ENCODE measurements at places on chromosomes 4 and X.

- no peak for DNase-seq
These were observed 477 bp downstream of the KLHL13 start for GRCh38 chrX:118115953-118116712.

DNA sequence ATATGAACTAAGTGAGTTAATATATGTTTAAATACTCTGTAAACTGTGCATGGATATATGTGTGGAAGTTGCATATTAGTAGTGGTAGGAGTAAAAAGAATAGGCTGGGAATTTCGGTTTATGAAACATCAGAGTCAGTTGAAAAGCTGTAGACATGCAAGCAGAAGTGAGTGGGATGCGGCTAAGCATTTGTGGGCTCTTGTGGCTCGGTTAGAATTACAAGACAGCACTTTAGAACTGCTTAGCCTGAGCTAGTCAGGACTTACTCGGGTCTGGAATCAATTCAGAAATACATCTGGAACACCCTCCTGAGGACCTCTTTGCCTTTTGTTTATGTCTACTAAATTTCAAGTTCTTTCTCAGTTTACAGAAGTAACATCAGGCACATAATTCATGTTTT, 93.6 kb downstream of the AFF2 start:
- DNase-seq = no peak

DNA sequence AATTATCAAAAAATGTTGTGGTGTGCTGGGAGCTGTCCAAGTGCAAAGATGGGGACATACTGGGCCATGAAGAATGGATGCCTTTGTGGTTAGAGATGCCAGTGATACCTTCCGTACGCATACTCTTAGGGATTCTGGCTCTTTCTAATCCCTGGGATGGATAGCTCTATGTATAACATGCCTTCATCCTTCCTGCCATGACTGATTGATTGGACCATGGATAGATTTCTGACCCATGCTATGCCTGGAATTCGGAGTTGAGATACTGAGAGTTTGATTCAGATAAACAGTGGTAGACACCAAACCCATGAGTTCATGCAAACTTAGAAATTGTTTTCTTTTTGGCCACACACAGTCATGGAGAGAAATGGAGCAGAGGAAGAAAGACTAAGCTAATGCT, 147.2 kb upstream of the WDFY3 start:
- DNase-seq = no peak

DNA sequence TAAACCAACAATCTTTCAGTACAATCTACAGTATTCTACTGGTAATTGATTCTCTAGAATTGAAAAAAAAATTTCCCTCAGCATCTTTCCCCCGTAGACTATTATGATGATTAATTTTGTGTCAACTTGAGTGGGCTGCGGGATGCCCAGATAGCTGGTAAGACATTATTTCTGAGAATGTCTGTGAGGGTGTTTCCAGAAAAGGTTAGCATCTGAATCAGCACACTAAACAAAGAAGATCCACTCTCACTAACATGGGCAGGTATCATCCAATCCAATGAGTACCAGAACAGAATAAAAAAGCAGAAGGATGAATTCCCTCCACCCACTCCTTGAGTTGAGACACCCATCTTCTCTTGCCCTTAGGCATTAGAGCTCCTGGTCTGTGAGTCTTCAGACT, 186.1 kb upstream of the MAB21L2 start:
- DNase-seq = no peak

GRCh38 chr4:1789552-1789951, 3.5 kb upstream of the FGFR3 start:
- no peak for DNase-seq

DNA sequence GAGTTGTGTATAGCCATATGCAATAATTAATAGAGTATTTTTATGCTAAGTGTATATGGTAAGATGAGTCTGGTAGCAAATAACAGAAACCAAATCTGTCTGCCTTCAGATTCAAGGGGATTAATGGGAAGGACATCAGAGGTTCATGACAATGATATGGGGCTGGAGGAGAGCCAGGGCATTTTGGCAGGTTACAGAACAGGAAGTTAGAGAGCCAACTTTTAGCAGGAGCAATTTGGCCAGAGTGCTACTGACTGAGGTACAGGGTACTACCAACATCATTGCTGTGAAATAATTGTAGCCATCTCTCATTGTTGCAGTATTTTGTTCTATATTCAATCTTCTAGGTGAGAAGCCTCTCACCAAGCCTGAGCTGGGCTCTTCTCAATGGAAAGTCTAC, 210.9 kb upstream of the FAM47A start:
- no peak for DNase-seq
